ENCODE measurements at places on chromosomes 16 and 17.

DNA sequence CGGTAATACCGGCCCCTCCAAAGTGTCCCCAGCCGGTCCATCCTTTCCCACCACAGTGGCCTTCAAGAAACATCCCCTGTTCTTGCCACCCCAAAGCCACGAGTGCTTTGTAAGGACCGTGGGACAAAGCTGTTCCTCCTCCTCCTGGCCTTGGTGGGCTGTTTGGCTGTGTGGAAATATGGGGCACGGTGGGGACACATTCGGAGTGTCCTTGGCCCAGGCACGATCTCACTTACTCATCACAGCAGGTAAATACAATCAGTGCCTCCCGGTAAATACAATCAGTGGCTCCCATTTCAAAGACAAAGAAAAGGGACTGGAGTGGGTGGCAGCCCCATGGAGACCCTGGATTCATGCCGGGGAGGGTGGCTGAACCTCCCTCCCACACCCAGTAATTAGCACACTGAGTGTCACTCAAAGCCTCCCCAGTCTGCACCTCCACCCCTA lies 10.4 kb downstream of the SCN4A start:
- DNase-seq = no peak

DNA sequence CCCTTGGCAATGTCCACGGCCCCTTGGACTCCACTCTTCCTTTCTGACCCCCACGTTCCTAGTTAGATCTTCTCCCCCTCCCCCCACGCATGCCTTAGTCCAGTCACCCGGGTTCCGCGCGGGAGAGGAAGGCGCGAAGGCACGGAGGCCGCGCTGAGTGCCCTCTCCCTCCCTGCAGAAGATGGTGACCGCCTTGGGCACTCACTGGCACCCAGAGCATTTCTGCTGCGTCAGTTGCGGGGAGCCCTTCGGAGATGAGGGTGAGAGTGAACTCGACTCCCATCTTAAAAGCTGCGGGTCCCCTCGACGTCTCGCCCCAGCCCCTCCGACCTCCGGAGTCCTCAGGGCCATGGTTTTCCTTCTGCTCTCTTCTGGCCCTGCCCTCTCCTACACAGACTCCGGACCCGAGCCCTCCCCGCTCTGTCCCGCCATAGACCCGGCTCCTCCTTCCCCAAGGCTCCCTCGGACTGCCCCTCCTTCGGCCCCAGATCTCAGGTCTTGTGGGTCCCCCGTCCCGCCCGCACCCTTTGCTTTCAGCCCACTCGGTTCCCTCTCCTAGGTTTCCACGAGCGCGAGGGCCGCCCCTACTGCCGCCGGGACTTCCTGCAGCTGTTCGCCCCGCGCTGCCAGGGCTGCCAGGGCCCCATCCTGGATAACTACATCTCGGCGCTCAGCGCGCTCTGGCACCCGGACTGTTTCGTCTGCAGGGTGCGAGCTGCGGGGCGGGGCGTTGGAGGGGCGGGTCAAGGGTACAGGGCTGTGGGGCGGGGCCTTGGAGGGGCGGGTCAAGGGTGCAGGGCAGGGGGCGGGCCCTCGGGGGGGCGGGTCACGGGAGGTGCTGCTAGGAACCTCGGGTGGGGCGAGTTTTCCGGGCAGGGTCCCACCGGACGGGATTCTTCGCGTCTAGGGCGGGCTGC lies 4.6 kb downstream of the TGFB1I1 start:
- DNase-seq = peak; percentile 70

DNA sequence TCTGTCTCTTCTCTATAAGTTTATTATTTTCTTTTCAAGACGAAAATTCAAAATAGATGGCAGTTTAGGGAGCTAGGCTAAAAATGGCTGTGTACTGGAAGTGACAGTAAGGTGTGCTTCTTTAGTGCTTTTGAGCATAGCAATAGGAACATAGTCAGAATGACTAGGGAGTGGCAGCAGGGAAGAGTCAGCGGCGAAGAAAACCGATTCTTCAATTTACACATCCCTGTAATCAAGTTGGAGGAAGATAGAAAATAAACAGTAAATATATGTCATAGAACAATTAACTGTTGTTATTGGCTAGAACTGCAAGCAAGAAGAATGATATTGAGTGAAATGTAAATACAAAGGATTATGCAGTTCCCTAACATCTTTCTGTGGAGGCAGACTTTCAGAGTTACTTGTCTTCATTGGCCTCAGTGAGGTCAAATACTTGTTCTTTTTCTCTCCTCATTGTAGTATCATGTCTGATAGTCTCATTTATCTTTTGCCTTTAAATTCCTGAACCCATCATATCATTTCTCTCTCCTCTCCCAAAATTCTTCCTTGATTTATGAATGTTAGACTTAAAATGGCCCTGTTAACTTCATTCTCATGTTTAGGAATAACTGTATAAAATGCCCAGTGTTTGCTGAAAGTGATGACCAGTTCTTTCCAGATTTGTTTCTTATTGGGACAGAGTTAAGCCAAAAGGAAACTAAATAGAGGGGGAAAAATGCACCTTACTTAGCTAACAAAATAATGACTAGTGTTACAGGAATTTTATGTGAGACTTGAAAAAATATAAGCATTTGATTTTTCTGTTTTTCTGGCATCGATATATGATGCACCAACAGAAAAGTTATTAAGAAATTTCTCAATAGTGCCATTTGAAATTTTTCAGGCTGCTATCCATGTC lies 211.4 kb downstream of the BCAS3 start:
- no peak for DNase-seq

DNA sequence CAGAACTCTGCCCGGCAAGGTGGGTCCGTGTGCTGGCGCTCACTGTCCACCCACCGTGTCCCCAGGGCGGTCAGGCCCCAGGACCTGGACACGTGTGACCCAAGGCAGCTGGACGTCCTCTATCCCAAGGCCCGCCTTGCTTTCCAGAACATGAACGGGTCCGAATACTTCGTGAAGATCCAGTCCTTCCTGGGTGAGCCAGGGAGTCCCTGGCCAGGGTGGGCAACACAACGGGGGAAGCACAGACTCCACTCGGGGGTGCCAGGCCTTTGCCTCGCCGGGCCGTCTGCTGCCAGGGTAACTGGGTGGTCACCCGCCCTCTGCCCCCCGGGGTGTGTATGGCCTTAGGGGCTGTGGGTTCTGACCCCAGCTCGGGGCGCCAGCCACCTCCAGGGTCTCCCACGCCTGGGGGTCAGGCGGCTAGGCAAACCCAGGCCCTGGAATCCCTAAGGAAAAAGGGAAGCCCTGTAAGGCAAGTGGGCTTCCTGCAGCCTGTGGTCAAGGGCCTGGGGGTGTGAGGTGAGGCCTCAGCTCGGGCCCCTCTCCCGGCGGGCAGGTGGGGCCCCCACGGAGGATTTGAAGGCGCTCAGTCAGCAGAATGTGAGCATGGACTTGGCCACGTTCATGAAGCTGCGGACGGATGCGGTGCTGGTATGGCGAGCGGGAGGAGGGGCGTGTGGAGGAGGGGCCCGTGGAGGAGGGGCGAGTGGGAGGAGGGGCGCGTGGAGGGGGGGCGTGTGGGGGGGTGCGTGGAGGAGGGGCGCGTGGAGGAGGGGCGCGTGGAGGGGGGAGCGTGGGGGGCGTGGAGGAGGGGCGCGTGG lies 6.5 kb downstream of the MSLN start:
- DNase-seq = no peak

GRCh38 chr17:80443916-80444643 lies 29.1 kb downstream of the ENDOV start:
- no peak for DNase-seq

- DNase-seq = no peak
Observed at GRCh38 chr17:82582213-82582612, 62.7 kb downstream of the FOXK2 start.

DNA sequence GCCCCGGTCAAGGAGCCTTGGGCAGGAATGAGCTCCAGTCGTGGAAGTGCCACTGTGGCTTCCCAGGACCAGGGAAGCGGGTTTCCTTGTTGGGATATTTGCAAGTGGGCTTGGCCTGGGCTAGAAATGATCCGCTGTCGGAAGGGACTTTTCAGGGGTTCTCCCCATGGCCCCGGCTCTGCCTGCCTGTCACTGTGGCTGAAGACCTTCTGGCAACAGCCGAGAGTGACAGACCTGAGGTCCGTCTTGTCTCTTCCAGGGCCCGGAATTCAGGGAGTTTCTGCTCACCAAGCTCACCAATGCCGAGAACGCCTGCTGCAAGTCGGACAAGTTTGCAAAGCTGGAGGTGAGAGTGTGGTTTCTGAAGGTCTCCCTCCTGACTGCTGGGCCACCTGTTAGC lies 57.7 kb downstream of the OR1D5 start:
- no peak for DNase-seq

GRCh38 chr17:77814091-77814772 lies 144.3 kb upstream of the TNRC6C start:
- no peak for DNase-seq

DNA sequence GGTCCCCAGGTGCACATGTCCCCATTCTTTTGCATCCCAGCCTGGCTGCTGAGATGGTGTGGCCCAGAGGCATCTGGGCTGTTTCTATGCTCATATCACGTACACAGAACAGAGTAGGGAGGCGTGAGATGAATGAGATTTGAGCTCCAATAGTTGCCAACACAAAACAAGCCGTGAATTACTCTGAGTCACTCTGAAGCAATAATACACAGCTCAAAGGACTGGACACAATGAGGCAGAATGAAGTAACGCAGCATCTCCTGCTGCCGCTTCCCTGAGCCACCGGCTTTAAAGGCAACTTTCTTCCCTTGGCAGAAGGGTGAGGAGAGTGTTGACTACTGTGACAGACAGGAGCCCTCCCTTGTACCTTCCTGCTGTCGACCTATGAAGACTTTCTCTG lies 33.9 kb upstream of the CLEC18B start:
- DNase-seq = no peak

Measured in kidney tubule cell (primary cell).